ENCODE measurements at places on chromosomes 1 and 21. TPM values are rescaled to one million over a fixed set of nuclear protein-coding genes. Genes with fewer than 3 reads are reported as not detected.

The REN gene
- total RNA-seq, result not detected

The TTC39A gene
- 0.35 TPM for total RNA-seq

The ACTL8 gene
- total RNA-seq, result 0.23 TPM

The SLAMF6 gene
- total RNA-seq, result not detected

The C21orf58 gene
- 7.8 TPM for total RNA-seq

The DCLRE1B gene
- 8.1 TPM for total RNA-seq

The UBE2U gene
- total RNA-seq, result not detected

The RAB3GAP2 gene
- total RNA-seq, result 93.3 TPM

The PGLYRP4 gene
- total RNA-seq, result not detected

The ILDR2 gene
- total RNA-seq, result 0.42 TPM

Measured in MCF 10A (cell line).